ENCODE measurements at places on chromosomes 6 and 20.

- ATAC-seq: no peak
Measured at GRCh38 chr6:130098317-130098716, 79.9 kb downstream of the L3MBTL3 start.

DNA sequence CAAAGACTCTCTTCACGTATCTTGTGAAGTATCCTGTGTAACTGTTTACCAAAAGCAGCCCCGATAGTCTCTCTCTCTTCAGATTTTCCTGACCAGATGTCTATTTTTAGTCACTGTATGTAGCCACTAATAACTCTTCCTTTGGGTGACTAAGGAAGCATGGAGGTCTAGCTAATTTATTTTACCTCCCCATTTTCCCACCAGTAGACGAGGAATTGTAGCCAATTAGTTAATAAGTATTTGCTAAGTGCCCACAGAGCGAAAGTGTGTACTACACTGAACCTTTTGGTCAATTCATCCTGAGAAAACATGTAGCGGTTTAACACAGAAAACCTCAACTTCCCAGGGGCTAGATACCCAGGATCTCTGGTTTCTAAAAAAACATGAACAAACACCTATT is 180.6 kb downstream of the TBX18 start:
- no peak for ATAC-seq

DNA sequence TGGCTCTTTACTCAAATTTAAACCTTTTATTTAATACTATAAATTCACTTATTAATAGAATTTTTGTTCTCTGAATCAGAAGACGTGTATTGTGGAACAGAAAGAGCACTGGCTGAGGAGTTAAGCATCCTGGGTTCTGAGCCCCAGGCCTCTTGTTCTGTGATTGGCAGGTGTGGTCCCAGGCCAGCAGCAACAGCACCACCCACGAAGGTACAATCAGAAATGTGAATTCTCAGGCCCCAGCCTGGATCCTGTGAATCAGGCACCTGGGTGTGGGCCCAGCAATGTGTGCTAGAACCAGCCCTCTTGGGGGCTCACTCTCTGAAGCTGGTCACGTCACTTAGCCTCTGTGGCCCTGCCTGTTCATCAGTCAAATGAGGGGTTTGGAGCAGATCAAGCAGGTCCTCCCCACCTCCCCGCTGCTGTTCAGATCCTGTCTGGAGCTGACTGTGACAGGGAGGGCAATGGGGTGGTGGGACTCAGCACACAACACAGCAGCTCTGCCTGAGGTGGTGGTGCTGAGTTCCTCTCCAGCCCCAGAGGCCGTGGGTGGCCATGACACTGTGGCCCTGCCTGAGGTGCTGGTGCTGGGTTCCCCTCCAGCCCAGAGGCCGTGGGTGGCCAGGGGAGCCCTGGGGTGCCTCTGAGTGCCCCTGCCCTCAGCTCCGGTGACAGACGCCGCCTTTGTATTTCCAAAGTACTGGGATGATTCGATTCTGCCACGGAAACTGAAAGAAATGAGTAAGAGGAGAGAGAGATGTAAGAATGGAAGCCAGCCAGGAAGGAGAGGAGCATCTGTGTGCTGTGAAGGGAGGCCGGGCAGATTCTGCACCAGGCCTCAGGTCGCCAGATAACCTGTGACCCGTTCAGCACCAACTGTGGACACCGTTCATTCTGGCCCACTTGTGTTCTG is 41.6 kb upstream of the FRMD1 start:
- no peak for ATAC-seq

- ATAC-seq: peak; percentile 71
Measured at GRCh38 chr6:135183002-135183531, 2.0 kb downstream of the MYB start.
